ENCODE measurements at places on chromosomes 12 and 14.

DNA sequence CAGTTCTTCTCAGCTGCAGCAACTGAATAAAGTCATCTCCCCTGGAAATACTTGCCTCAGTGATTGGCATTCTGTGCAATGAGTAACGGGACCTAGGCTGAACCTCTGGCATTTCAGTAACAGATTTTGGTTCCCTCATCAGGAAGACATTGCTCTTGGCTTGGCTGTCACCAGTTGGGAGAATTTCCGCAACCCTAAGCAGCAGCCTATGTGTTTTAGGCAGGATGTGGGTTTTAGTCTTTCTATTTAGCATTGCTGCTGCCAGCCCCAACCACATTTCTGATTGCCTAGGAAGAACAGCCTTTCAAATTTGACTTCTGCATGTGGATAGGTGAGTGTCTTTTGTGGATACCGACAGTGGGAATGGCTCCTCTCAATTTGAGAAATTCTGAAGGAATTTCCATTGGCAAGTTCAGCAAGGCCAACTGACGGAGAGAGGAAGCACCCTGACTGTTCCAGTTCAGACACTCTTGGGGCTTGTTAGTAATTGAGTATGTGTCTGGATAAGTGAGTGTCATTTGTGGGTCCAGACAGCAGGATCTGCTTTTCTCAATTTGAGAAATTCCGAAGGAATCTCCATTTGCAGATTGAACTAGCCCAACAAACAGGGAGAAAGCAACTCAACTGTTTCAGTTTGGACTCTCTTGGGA lies 19.0 kb upstream of the CLEC2A start:
- DNase-seq, result no peak

- DNase-seq, result no peak
Observed at GRCh38 chr12:83536496-83536895, 849.8 kb downstream of the TMTC2 start.

DNA sequence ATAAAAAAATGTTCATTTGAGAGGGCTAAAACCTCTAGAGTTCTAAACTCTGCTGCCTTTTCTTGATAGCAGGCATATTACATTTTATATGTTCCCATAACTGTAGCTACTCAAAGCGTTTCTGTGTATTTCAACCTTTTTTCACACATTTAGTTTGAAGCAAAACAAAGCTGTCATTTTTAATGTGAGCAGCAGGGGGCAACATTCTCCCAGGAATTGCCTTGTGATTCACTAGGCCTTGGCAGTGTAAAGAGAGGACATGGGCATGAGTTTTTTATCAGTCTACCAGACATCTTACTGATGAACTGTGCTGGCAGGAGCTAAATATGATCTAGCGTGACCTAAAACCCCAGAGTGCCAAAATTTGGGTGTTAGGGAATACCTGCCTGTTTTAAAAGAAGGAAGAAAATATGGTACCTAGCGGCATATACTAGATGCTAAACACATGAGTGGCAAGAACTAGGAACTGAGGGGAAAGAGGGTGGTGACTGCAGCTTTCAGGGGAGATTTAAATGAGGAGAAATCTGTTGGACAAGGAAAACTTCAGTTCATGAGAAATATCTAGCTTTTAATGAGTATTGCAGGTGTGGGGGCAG lies 65.3 kb downstream of the IFT43 start:
- DNase-seq, result peak; percentile 93

DNA sequence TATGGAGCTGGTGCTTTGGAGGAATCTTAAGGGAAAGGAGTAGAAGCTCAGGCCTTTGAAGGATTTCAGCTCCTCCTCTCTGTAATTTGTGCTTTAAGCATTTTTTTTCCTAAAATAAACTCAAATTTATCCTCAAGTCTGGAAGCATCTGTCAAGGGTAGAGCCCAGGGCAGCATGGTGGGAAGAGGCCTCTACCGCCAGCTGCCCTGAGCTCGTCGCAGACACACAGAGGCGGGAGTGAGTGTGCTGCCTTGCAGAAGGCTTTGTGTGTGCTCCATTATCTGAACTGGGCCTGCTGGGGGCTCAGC lies 9.3 kb downstream of the DHRS2 start:
- DNase-seq, result no peak

DNA sequence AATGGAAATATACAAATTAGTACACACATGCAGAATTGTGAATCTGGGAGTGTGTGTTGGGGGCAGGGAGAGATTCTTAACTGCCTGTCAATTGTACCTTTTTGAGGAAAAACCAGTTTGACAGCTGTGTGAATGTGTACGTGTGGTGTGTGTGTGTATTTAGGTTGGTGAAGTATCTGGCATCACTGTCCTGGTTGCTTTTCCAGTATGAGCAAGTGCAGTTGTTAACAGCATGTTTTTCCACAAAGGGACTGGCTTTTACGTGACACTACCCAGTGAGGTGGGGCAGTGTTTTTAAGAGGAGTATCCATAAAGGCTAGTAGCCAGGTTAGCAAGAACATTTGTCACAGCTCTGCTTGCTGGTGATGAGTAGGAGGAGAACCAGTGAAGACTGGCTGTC lies 56.1 kb downstream of the DAAM1 start:
- no peak for DNase-seq

GRCh38 chr12:31832740-31833729 lies 104.2 kb upstream of the AMN1 start:
- DNase-seq, result no peak

DNA sequence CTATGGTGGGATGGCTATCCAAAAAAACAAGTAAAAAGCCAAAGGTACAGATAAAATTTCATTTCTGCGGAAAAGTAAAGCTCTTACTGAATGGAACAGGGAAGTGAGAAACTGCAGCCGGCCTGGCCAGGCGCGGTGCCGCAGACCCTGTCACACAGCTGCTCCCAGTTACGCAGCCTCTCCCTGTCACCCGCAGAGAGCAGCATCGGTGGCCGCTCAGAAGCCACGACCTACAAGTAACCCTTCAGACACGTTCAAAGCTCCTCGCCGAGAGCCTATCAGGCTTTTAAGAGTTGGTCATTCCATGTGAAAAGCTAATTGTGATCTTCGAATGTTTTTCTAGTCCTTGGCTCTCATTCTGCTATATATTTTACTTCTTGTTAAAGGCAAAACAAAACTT lies 11.0 kb upstream of the ANKLE2 start:
- no peak for DNase-seq

DNA sequence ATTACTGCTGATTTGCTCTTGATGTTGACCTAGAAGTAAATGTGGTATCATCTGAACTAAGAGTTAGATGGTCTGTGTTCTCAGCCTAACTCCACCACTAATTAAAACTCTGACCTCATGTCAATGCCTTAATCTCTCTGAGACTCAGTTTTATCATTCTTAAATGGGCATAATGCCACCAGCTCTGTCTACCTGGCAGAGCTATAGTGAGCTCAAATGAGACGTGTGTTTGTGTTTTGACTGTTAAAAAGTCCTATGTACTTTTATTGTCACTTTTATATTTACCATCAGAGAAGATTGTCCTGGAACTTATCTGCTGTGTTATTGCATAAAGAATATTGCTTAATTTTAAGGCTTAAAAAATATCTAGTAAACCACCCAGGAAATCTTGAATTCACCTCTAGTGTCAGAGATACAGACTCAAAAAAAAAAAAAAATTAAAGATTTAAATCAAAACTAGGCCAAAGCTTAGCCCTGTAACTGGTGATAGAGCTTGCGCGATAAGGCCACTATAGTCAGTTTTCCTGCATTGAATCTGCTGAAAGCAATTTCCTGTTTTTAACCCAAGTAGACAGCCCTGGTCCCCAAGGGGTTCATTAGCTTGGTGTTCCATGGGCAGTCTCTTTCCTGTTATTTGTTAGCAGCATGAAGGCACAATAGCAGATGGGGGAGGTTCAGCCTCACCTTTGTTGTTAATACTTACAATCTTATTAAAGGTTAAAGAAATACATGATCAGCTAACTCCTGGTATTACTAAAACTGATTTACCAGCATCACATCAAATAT lies 261.8 kb downstream of the ATP23 start:
- no peak for DNase-seq

- no peak for DNase-seq
Observed at GRCh38 chr12:43094886-43095575, 457.0 kb downstream of the ADAMTS20 start.

- DNase-seq, result no peak
Observed at GRCh38 chr12:105888696-105889095, 250.1 kb downstream of the NUAK1 start.

DNA sequence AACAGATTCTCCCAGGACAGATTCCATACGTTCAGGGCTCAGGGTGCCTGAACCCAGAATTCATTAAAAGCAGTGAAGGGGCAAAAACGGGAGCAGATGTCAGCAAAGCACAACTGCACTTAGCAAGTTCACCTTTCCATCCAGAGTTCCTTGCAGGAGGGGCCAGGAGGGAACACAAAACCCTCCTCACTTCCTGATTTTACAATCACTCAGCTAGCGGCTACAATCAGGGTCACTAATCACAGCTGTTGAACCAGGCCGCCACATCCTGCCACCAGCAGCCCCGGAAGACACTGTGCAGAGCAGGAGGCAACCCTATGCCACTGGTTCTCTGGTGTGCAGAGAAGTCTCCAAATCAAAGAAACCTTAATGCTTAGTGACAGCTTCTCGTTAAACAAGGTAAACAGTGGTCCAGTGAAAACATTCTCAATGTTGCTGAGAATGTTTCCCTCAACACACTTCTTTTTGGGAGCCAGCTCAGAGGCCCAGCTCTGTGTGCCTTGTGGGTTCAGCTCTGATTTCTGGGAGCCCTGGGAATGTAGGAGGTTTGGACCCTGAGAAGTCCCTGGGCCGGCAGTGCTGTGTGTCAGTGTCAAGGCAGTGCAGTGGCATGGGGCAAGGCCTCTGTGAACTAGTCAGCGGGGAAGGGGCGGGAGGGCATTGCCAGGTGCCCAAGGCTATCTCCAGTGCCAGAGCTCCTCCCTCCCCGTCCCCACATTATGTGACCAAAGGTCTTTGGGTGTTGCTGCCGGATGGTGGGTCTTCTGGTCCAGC lies 54.5 kb downstream of the VCPKMT start:
- DNase-seq, result no peak
